ENCODE measurements at places on chromosomes 1 and 21. TPM values are rescaled to one million over a fixed set of nuclear protein-coding genes. Genes with fewer than 3 reads are reported as not detected.

GRCh38 chr1:178727014-178727895 is 2.2 kb downstream of the RALGPS2 start:
- no peak for DNase-seq

The KRTAP23-1 gene
- not detected for total RNA-seq

DNA sequence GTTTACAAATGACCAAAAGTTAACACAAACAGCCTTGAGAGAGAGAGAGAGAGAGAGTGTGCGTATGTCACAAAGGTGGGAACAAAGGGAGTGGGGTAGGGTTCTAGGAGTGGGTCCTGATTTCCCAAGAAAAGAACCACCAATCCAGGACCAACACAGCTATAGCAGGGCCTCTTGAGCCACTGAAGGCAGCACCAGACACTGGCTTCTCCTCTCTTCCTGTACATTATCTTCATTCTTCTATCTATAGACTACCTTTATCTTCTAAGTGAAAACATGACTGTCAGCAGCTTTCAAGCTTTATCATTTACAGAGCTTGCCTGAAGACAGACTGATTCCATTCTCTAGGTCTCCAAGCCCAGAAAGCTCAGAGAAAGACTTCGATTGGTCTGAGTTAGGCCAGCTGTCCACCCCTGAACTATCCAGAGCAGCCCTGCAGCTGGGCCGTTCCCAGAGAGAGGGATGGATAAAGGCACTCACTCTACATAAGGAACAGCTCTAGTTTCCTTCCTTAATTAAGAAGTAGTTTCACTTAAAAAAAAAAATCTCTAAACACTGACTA is 11.2 kb downstream of the ALG14 start:
- no peak for DNase-seq

DNA sequence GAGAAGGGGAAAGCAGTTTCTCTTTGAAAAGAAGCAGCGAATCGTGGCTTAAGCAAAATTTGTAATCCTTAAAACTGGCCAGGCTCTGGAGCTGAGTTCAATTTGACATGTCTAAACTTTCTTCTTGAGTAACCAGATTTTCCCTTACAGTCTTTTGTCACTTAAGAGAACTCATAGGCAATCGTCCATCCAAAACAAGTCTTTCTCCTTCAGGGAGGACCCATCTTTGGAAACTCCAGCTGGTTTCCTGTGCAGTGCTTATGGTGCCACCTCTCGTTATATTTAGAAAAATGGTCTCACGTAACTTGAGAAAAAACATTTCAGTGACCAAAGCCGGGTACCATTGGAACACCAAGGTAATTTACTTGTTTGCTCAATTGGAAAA is 1.8 kb upstream of the PTTG1IP start:
- no peak for DNase-seq

The CFHR5 gene
- not detected for total RNA-seq

- no peak for DNase-seq
Observed at GRCh38 chr1:9294405-9294773, 1.7 kb downstream of the SPSB1 start.

DNA sequence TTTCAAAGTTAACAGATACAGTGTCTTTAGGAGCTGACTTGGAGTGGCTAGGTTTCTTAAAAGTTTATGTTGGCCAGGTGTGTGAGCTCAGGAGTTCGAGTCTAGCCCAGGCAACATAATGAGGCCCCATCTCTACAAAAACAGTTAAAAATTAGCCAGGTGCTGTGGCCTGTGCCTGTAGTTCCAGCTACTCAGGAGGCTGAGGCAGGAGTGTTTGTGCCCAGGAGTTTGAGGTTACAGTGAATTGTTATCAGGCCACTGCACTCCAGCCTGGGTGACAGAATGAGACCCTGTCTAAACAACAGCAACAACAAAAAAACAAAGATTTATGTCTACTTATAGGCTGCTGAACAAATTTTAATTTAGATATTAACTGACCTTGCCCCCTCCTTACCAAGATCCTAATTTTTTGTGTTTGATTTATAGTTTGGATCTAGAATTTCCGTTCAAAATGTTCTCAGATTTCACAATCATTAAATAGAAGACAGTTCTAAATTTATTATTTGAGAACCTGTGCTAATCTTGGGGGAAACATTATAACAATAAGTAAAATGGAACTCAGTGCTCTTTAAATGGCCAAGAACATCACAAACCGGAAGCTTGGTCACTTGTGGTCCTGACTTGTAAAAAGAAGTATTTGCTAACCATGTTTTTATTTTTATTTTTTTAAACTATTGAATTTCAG is 67.8 kb downstream of the POU2F1 start:
- DNase-seq = no peak

DNA sequence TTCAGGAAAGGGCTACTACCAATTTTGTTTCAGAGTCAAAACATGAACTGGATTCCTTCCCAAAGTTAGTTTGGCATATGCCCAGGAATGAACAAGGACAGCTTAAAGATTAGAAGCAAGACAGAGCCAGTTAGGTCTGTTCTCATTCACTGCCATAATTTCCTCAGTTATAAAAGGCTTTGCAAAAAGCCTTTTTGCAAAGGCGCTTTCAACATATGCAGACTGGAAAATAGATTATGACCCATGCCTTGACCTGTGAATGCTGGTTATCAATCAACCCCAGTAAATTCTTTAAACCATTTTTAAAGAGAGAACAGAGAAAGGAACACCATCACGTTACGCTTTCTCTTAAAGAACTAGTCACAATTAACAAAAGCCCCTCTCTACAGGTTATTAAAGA is 1.7 kb upstream of the FRRS1 start:
- DNase-seq = no peak

The TINAGL1 gene
- total RNA-seq = 4.5 TPM

The CEPT1 gene
- 127 TPM for total RNA-seq

The SYT11 gene
- 15.4 TPM for total RNA-seq

The TNNT2 gene
- 3.3 TPM for total RNA-seq

DNA sequence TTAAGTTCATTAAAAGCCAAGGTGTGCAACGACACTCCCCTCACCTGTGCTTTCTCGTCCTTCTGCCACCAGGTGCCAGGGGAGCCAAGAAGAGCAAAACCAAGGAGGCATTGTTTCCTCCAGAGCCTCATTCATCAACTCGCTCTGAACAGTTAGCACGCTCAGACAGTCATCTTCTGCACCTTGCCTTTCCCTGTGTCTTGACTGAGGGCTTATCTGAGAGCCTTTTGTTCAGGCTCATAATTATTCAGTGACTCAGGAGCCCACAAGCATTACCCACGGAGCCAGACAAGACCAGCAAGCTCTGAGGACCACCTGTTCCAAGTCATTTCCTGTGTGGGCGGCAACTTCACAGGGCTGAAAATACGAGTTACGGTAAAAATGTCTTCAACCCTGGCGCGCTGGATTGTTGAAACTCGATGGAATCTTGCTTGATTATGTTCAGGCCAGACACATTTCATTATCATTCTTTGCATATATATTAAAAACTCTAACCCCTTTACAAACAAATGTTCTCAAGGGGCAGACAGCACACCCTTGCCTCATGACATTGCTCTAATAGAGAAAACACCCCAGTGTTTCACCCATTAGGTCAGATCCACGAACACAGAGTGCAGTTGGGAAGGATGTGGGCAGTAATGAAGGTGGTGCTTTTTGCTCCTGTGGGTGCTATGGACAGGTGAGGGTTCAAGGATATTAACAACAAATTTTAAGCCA is 89.7 kb upstream of the RUNX1 start:
- no peak for DNase-seq

DNA sequence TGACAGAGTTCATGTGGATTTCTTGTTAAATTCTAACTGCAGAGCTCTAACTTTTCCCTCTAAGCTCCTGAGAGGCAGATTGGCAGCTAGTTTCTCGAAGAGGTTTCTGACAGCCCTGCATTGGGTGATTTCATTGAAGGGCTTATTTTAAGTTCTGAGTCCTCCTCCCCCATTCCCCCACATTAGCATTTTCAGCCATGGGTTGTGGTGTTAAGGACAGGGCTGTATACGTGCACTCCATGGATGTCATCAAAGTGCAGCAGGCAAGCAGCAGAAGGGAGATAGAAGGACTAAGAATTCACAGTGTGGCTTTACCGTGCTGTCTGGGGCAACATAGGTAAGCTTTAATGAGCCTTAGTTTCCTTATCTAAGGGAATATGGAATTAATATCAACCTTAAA is 19.0 kb downstream of the CRYZ start:
- DNase-seq = no peak

DNA sequence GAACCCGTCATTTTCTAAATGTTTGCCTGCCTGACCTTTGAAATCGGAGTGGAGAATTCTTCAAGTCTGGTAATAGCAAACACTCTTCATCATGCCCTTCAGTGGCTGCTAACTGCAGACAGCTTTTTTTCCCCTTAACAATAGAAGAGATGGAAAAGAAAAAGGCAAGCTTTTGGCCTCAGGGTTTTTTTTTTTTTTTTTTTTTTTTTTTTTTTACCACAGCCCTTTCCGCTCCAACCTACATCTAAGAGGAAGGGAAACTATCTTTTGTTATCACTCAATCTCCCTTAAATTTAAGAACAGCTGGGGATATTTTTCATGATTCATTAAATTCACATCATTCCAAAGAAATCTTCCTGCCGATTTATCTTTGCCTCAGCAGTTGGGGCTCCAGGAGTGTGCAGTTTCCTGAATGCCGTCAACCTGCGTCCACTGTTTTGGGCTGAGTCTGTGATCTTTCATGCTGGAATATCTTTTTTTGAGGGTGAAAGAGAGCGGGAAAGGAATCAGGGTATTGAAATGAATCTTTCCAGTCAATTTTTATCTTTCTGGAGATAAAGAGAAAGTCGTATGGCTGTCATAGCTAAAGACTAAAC is 144.5 kb upstream of the SMYD2 start:
- no peak for DNase-seq

DNA sequence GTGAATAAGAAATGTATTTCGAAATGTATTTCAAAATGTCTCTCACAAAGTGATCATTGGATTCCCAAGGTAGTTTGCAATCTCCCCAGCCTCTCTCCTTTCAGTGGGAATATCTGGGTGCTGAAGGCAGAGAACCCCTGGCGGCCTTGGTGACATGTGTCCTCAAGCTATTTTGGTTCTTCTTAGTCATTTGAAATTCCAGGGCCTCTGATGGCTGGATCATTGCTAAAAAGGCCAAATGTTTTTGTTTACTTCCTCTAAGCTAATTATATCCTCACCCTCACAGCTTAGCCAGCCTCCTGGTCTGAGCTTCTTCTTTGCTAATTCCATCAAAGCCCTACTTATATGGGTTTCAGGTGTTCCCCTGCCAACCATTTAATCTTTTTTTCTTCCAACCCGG is 71.2 kb downstream of the LRRC40 start:
- no peak for DNase-seq

DNA sequence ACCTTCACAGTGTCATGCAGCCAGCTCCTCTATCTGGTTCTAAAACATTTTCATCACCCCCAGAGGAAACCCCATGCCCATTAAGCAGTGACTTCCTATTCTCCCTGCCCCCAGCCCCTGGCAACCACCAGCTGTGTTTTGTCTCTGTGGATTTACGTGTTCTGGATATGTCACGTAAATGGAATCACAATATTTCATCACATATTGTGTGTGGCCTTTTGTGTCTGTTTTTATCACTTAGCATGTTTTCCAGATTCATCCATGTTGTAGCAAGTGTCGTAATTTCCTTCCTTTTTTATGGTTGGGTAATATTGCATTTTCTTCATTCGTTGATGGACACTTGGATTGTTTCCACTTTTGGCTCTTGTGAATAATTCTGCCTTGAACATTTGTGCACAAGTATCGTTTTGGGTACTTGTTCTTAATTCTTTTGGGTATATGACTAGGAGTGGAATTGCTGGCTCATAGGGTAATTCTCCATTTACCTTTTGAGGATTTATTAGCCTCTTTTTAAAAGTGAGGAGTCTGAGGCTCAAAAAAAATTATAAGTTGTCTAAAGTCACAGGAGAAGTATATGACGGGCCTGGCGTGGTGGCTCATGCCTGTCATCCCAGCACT is 127.0 kb downstream of the MRPS6 start:
- DNase-seq = no peak

DNA sequence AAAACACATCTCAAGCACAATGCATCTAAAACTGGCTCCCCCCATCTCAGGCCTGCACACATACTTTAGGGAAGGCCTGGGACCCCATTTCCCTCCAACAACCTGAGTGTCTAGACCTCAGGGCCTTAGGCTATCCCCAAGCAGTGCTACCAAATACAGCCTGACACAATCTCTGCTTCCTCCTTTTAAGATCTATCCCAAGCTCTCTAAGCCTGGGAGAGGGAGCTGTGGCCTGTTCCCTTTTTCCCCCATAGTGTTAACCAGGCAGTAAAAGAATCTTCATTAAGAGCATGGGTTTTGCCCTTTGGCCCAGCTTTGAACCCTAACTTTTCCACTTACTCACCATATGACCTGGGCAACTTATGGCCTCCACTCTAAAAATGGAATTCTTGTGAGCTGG is 10.8 kb upstream of the COL8A2 start:
- DNase-seq = no peak

The FCRLA gene
- not detected for total RNA-seq

- peak; percentile 80 for DNase-seq
Observed at GRCh38 chr1:209692745-209693504, 11.7 kb upstream of the HSD11B1 start.

The PGLYRP3 gene
- 1.1 TPM for total RNA-seq

The GORAB gene
- 10.3 TPM for total RNA-seq

GRCh38 chr1:225818229-225818628 is 8.3 kb downstream of the EPHX1 start:
- no peak for DNase-seq

DNA sequence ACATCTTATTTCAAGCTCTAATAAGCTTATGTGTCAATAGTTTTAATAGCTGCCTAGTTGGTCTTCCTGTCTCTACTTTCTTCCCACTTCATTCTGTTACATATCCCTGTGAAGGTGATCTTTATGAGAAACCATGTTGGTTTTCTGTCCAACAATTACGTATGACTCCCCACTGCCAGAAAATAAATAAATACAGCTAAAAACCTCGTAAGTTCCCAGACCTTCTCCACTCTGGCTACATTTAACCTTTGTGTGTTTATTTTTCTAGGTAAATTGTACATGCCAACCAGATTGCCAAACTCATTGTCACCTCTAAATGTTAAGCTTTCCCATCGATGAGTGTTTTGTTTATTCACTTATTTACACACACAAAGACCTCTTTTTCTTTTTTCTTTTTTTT is 147.2 kb downstream of the CRB1 start:
- DNase-seq = no peak

- DNase-seq = no peak
Observed at GRCh38 chr1:12692967-12693782, 22.7 kb upstream of the AADACL3 start.

DNA sequence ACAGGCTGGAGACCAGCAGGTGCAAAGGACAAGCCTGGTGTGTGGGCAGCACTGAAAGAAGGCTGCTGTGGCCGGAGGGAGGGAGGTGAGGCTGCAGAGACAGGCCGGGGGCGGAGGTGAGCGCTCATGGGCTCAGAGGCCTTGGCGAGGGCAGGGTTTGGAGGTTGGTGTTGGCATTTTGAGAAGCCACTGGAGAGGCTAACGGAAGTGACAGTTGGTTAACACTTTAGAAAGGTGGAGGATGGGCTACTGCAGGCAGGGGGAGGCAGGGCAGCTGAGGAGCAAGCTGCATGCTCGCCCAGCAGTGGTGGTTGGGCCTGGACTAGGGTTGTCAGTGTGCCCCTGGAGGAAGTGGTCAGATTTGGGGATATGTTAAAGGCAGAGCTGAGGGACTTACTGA is 37.5 kb downstream of the QSOX1 start:
- no peak for DNase-seq

The ASCL5 gene
- not detected for total RNA-seq

The GJC2 gene
- 13.0 TPM for total RNA-seq

GRCh38 chr21:39319251-39319756 is 5.9 kb upstream of the BRWD1 start:
- no peak for DNase-seq
